ENCODE measurements at places on chromosomes 2 and 18.

GRCh38 chr18:22322243-22322691 is 95.4 kb downstream of the CTAGE1 start:
- no peak for DNase-seq

DNA sequence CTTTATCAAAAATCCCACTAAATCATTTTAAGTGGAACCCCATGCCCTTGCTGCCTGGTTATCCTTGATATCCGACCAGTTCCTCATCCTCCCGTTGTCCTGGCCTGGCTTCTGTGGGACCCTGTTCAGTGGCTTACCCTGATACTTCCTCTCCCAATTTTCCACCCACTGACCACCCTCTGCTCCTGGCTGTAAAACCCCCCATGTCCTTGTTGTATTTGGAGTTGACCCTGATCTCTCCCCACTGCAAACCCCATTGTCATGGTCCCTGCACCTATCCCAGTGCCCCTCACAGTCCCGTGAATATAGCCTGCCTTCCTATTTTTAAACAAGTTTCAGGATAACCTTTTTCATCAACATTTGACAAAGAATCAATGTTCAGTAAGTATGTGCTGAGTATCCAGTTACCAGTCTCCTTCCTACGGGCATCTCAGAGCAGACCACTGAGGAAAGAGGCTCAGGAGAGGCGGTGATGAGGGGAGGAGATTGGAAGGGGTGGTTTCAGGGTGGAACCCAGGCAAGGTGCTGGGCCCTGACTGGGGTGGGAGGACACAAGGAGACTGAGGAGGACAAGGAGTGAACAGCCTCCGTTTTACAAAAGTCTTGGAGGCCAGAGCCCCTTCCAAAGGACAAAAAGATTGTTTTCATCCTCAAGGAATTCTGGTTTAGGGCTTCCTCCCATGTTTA is 131.8 kb downstream of the PXDN start:
- DNase-seq = no peak

DNA sequence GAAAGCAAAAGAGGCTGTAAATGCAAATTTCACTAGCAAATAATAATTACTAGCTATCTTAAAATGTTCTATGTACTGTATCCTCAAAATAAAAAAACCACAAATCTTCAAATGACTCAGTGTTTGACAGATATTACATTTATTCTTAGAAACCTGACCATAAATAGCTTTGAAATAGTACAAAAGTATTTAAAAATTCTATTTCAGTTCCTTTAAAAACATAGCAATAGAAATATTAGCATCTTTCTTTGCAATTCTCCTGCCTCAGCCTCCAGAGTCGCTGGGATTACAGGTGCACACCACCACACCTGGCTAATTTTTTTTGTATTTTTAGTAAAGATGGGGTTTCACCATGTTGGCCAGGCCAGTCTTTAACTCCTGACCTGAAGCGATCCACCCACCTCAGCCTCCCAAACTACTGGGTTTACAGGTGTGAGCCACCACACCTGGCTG is 50.6 kb downstream of the MSH6 start:
- no peak for DNase-seq

DNA sequence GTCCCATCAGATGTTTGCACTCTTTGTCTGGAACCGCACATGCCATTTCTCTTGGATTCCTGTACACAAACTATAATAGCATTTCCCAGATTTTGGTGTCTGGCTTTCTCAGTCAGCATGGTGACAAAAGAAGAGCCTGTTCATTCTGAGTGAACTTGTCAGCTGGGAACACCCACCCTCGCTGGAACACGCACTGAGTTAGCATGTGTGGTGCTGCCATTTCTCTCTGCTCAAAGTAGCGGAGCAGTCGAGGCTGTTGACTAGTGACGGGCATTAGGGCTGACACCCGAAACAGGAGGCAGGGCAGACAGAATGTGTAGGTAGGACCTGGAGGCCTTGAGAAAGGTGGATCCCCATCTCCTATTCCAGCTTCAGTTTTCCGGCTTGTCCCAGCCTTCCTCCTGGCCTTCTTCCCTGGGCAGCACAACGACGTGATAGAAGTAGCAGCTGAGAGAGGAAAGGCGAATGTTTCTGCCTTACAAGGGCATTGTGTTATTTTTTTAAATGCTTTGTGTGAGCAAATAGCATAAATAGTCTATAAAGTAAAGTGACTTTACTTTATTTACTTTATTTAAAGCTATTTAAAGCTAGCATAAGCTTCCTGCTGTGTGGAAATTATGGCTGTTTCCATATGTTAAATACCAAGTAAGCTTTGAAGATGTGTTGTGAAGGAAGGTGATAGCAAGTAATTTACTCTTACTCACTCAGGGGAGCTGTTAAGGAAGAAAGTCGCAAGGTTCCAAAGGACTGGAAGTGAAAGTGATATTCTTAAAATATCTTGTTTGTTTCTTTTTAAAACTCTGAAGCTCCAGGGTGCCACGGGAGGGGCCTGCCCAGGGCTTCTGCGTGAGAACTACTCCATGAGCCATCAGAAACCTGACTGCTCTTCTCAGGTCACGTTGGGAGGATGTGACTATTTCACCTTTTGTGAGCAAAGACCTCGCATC is 272.6 kb downstream of the NEDD4L start:
- no peak for DNase-seq

DNA sequence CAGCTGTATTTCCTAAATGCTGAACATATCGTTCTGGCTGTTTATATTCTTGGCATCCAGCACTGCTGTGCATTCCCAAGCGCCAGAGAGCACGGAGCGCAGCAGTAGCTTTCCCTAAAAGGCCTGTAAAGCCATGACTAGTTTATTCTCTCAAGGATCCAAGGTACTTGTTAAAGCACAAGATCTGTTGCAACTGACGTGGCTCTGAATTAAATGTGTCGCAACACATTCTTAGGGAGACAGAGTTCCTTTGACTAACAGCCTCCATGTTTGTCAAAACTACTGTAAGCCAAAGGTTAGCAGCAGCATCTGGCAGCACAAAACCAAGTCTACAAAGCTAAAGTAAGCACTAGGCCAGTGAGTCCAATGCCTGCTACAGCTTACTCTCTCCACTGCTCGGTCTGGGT is 188.6 kb upstream of the FN1 start:
- DNase-seq = no peak

DNA sequence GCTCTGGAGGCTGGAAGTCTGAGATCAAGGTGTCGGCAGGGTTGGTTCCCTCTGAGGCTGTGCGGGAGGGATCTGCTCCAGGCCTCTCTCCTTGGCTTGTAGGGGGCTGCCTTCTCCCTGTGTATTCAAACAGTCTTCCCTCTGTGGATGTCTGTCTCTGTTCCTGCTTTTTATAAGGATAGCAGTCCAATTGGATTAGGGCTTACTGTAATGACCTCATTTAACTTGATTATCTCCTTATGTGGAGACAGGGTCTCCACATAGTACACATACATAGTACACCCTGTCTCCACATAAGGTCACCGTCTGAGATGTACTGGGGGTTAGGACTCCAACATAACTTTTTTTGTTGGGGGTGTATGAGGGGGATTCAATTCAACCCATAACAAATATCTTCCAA is 30.5 kb downstream of the TCF7L1 start:
- no peak for DNase-seq

- DNase-seq = no peak
These were observed 255.2 kb downstream of the CDH7 start for GRCh38 chr18:66005831-66006588.

DNA sequence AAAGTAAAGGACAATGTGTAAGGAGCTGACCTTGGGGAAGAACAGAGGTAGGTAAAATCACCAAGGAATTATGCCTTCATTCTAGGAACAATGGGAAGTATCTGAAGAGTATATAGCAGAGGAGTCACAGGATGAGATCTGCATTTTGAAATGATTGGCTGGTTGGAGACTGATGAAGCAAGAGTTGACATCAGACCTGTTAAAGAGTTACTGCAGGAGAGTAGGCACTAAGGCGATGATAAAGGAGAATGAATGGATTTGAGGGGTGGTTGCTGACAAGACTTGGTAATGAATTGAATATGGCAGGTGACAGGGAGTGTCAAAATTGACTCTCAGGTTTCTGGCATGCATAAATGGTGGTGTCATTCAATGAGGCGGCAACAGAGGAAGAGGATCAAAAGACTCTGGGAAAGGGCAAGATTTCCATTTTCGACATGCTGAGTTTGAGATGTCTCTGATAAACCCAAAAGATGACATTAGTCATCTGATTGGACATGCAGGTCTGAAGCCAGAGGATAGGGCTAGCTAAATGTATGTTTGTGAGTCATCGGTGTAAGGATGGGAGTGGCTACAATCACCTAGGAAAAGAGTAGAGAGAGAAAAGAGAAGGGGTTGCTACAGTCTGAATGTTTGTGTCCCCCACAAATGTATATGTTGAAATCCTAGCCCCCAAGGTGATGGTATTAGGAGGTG is 236.5 kb downstream of the DYM start:
- DNase-seq = no peak

DNA sequence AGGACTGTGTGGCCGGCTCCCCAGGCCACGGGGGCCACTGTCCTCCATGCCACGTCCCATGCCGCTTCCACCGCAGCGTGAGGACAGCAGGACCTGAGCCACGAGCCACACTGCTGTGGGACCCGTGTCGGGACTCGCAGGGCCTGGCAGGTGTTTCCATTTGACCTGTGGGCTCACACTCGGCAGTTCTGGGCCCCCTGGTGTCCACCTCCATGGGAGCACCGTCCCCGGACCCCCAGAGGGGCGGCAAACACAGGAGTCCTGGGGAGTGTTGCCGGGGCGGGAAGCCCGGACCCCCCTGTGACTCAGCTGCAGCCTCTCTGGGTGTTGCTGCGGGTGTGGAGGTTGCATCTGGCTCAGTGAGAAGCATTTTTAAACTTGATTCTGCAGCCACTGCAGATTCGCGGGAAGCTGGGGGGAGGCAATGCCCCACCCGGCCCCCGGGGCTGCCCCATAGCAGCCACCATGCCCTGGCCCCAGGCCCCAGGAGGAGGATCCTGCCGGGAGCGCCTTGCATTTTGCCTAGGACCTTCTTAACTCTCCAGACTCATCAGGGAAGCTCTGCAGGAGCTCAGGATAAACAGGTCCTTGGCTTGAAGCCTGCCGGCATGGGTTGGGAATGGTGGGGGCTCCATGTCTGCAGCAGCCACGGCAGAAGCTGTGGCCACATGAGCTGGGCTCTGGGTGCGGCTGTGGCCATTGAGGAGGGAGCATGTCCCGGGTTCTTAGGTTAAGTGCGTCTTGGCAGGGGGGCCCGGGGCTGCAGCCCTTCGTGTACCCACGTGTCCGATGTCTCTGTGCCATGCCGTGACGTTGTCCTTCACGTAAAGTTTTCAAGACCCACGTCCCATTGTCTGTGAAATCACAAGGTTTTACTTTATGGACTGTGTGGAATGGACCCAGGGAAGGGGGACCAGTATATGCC is 30.9 kb downstream of the NFATC1 start:
- DNase-seq = no peak

GRCh38 chr2:234533626-234534025 is 36.7 kb upstream of the ARL4C start:
- peak; percentile 70 for DNase-seq

DNA sequence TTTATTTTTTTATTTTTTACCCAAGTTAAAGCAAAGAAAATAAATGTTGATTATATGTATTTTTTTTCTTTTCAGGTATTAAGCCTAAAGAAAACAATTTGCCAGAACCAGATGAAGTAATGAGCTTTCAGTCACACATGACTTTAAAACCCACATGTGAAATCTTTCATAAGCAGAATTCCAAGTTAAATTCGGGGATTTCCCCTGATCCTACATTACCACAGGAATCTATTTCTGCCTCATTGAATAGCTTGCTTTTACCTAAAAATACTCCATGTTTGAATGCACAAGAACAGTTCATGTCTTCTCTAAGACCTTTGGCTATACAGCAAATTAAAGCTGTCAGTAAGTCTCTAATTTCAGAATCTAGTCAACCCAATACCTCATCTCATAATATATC is 26.6 kb downstream of the GEN1 start:
- DNase-seq = no peak

DNA sequence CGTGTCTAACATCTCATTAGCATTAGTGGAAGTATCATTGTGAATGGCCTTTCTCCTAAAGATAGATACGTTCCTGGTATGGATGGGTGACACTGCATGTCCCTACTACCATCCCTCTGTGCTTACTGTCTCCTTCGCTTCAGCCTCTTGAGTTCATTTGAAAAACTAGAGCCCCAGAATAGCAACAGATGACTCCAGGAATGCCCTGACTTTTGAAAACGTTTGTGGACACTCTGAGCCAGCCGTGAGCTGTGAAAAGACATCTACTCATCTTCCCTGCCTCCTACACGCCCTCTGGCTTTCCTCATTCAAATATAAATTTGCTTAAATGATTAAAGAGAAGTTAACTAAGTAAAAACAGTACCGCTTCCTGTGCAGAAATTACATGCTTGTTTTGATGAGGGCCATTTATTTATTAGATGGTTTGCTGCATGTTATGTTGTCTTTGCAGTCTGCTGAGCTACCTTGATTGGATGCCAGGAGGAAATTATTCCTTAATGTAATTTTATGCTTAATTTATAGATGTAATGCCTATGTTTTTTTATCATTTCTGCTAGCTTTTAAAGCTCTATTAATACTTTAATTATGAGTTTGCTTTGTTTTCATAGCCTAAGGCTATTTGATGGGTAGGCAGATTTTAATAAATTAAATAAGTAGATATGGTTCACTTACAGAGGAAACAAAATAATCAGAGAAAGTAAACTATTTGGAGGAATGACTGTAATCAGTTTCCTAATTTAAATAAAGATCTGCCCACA is 32.1 kb upstream of the MYO3B start:
- no peak for DNase-seq

DNA sequence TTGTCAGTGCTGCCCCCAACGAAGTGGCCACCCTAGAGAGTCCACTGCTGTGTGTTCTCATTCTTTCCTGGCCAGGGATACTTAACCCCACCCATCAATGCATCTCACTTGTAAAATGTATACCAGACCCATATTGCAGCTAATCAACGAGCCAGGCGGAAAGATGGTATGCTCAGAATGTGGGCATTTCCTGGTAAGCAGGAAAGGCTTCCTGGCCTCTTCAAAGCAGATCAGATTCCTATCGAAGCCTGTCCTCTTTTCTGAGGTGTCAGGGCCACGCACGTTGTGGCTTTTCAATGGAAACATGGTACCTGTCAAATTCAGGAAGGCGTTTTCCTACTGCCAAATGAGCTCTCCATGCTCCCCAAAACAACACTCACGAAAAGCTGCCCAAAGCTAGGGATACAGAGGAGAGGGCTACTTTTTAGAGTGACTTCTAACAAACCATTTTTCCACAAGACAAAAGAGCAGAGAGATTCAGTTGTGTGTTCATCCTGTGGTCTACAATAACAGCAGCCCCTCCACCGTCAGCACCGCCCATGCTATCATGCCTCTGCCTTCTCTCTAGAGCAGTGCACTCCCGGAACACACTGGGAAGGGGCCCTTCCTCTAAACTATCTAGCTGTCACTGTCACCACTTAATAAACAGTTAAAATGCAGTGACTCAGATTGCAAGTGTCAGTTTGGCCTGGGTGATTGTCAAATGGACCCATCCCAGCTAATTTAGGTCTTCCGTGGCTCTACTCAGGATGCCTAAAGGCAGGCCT is 535.1 kb downstream of the RNF144A start:
- DNase-seq = no peak

GRCh38 chr2:27956888-27957287 is 66.4 kb downstream of the BABAM2 start:
- no peak for DNase-seq
